ENCODE measurements at places on chromosomes 7 and 10.

- H3K27me3 ChIP-seq: no peaks in the 10 kb centered on the region
- H3K27ac ChIP-seq: no peak overlapping the region
- H3K4me1 ChIP-seq: no peaks in the 10 kb centered on the region
Observed at GRCh38 chr10:317271-317769, 182.1 kb downstream of the ZMYND11 start.

- no peak for DNase-seq
- H3K4me1 ChIP-seq: peaks cover 9% of the 10 kb centered on the region
- no peak overlapping the region for H3K4me3 ChIP-seq
- no peaks in the 10 kb centered on the region for H3K36me3 ChIP-seq
- no peaks in the 10 kb centered on the region for H3K27me3 ChIP-seq
- H3K27ac ChIP-seq: no peak overlapping the region
Observed at GRCh38 chr10:63439607-63440006, 26.2 kb downstream of the JMJD1C start.

- no peak for DNase-seq
- peaks cover 26% of the 10 kb centered on the region for H3K36me3 ChIP-seq
- no peak overlapping the region for H3K27ac ChIP-seq
- no peaks in the 10 kb centered on the region for H3K27me3 ChIP-seq
- no peak overlapping the region for H3K4me3 ChIP-seq
Observed at GRCh38 chr7:99002148-99002826, 124.0 kb downstream of the TRRAP start.

DNA sequence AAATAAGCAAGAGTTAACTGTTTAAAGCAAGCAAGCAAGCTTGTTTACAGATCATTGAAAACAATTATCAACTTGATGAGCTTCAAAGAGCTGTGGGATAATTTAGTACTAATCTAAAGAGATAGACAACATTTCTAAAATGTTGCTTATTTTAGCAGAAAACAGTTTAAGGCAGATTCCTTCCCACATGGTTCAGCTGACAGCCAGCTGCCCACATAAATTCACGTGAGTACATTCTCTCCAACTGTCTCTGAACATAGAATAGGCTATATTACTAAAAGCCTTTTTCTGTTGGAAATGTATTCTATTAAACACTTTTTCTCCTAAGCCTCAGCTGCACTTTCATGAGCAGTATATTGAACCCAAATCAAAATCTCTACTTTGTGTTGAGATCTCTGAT lies 174.1 kb downstream of the LRRN3 start:
- H3K4me1 ChIP-seq: no peaks in the 10 kb centered on the region
- H3K4me3 ChIP-seq: no peak overlapping the region
- H3K36me3 ChIP-seq: no peaks in the 10 kb centered on the region
- no peaks in the 10 kb centered on the region for H3K27me3 ChIP-seq
- H3K27ac ChIP-seq: no peak overlapping the region

- no peaks in the 10 kb centered on the region for H3K27me3 ChIP-seq
- H3K4me3 ChIP-seq: no peak overlapping the region
- H3K4me1 ChIP-seq: peaks cover 4% of the 10 kb centered on the region
- no peak overlapping the region for H3K27ac ChIP-seq
Observed at GRCh38 chr10:4784667-4785333, 41.2 kb upstream of the AKR1E2 start.

GRCh38 chr10:88493691-88494483 lies 89.2 kb downstream of the RNLS start:
- no peaks in the 10 kb centered on the region for H3K4me1 ChIP-seq
- no peak overlapping the region for H3K27ac ChIP-seq
